HepG2 (cell line): ENCODE measurements at places on chromosomes 16 and 17. TPM values are rescaled to one million over a fixed set of nuclear protein-coding genes. Genes with fewer than 3 reads are reported as not detected.

DNA sequence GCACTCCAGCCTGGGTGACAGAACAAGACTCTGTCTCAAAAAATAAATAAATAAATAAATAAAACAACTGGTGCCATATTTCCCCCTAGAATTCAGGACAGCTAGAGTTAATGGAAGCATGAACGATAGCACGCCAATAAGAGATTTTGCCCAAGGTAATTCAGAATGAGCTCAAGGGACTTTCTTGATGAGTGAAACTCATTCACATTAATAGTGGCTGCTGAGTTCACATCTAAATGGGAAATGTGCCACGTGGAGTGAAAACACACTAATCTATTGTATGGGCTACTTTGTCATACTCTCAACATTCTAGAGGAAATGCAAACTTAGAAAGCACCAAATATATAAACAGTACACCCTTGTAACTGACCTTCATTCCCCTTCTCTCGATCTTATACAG lies 47.4 kb upstream of the PSMD7 start:
- DNase-seq: no peak

GRCh38 chr17:27974531-27975145 lies 67.8 kb upstream of the NLK start:
- DNase-seq: no peak

- DNase-seq: no peak
These were observed 91.3 kb upstream of the SEC14L1 start for GRCh38 chr17:77049440-77049839.

DNA sequence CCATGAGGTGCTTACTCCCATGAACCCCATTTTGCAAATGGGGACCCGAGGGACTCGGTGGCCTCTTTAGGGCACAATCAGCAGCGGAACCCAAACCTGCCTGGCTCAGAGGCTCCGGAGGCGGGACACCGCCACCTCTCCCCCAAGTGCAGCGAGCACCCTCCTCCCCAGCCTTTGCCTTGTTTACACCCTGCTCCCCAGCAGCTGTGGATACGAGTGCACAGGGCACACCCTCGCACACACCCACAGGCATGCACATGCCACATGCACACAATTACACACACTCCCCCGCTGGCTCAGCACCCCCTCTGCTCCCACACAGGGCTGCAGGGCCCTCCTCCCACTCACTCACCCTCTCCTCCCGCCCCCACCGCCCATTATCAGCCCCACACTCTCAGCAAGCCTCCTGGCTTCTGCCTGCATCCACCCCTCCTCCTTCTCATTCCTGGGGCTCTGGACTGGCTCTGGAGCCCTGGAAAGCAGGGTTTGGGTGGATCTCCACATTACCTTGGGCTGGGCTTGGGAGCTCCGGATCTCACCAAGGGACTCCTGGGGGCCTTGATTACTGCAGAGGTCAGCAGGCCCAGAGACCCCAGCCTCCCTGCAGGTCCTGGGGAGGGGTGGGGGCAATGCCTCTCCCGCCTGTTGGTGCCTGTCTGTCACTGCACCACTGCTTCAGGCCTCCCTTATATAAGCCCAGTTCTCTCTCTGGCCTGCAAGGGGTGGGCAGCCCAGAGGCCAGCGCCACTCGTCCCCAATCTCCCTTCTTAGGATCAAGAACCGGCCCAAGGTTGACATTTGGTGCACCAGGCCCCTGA lies 6.4 kb downstream of the PDK2 start:
- no peak for DNase-seq

GRCh38 chr16:54928016-54928356 lies 2.7 kb upstream of the IRX5 start:
- DNase-seq: no peak

DNA sequence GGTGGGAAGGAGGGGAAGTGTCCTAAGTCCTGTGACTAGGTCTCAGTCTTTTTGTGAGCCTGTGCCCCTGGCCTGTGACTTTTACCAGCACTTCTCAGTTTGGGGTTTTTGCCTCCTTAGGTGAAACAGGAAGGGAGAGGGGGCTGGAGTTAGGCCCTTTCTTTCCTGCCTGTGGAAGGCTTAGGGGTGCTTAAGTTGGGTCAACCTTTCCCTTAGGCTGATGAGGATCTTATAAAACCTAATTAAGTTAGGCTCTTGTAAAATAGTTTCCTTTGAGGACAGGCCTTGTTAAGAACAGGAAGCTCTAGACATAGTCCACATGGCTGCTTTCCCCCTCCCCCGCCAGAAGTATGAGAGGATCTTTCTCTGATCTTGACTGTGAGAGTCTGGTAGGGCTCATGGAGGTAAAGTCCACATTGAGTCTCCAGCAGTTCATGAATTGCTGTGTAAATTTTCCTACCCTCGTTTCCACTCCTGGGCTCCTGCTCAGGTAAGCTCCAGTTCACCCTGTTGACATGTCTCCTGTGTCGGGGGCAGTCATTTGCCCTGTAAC lies 17.0 kb upstream of the DNASE1 start:
- DNase-seq: peak; percentile 60

DNA sequence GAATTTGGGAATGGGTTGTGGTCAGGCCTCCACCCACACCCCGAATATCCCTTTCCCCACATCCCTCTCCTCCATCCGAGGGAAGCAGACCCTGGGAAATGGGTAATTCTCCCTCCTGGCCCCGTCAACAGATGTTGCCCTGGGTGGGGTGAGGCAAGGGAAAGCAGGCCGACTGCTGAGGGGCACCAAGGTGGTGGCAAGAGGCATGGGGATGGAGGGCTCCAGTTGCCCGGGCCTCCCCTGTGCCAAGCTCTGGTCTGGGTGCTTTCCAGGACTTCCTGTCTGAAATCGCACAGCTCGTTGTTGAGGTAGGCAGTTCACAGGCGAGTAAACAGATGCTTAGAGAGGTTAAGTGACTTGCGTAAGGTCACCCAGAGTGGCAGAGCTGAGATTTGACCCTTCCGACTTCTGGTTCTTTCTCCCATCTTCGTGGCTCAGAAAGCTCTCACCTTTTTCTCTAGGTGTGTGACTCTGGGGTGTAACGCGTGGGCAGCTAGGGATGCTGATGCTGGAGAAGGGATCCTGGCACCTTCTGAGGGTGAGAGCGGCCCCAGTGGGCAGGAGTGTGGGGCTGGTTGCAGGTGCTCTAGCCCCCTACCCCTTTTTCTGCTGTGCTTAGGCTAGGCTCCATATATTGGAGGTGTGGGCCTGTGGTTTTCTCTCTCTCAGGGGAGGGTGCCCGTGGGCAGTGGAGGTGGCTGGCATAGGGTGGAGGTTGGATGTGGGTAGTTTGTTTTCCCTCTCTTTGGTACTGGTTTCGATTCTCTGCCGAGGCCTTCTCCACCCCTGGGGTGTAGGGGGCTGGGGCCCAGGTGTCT lies 17.2 kb downstream of the RARA start:
- peak; percentile 69 for DNase-seq

DNA sequence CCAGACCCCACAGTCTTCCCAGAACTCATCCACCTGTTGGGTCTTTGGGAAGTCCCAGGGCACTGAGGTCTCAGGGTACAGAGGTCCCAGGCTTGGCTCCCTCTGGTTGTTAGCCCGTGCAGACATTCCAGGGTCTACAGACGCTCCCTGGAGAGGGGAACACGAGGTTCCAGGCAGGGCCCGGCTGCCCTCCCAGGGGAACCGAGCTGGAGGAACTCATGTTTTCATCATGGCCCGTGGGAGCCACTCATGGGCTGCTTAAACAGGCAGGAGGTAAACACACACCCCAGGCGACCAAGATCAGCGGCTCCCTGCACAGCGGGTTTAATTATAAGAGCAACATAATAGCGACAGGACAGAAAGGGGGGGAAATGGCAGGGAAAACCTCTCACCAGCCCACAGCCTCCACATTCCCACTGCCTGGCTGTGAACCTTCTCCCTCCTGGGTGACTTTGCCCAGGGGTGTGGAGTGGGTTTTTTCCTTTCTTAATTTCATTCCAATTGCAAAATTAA lies 36.5 kb downstream of the TRARG1 start:
- no peak for DNase-seq

DNA sequence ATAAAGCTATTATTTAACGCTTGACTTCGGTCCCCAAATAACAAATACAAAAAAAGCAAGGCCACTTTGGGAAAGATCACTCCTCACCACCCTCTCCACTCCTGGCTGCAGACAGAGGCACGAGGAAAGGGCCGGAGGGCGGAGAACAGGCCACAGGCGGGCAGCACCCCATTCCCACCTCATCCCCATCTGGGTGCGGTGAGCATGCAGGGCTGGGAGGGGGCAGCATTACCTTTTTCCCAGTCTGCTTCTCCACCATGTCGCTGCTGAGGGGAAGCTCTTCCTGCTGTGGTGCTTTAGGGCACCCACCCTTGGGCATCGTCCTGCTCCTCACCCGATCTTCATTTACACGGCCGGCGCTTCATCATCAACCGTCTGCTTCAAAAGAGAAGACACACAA lies 99.2 kb downstream of the ZNF778 start:
- DNase-seq: no peak

GRCh38 chr17:65270499-65271253 lies 133.5 kb downstream of the RGS9 start:
- DNase-seq: no peak

SMTNL2 gene
- 5.1 and 5.8 TPM in 2 replicates for total RNA-seq

DNA sequence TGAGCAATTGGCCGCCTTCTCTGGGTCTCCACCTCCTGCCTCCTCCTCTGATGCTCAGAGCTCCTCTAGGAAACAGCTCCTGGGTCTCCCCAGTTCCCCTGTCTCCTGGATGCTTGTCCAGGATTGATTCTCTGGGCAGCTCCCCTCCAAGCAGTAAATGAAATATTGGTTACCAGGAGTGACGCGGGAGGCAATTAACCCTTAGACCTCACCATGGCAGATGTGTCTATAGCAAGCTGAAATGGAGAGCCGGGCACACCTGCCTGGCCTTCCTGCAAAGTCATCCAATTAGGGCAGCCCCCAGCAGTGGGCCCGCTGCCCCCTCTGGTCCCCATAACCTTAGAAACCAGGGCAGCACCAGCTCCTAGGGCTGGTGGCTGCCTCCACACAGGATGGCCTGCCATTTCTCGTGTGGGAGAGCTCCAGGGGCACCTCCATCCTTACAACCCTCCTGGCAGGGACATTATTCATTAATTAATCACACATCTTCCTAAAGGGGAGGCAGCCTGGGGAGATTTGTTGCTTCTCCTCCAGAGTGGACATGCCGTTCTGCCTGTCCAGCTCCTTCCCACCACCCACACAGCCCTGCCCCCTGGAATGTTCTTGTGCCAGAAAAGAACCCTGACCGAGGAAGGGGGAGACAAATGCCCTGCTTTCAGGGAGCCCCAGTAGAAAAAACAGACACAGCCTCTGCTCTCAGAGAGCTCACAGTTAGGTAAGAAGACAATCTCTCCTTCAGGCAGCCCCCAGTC lies 8.3 kb upstream of the KIF18B start:
- DNase-seq: no peak

- DNase-seq: no peak
These were observed 9.9 kb downstream of the SLC5A10 start for GRCh38 chr17:18961634-18962493.

- DNase-seq: no peak
These were observed 6.7 kb downstream of the SMIM5 start for GRCh38 chr17:75639771-75640555.

GRCh38 chr17:4583206-4583605 lies 1.1 kb upstream of the SMTNL2 start:
- DNase-seq: no peak

GRCh38 chr16:25126820-25127232 lies 15.3 kb downstream of the LCMT1 start:
- DNase-seq: peak; percentile 35

KRT25 gene
- not detected in 2 replicates for total RNA-seq

PPY gene
- total RNA-seq: not detected in 2 replicates

- DNase-seq: no peak
These were observed 112.1 kb downstream of the ADAMTS18 start for GRCh38 chr16:77322757-77323156.

- no peak for DNase-seq
These were observed 162.1 kb downstream of the SHISA9 start for GRCh38 chr16:13063457-13063856.

TMC6 gene
- 20.4 and 48.4 TPM in 2 replicates for total RNA-seq

- no peak for DNase-seq
These were observed 82.9 kb downstream of the GAS7 start for GRCh38 chr17:10115536-10115932.
